Central memory CD4-positive, alpha-beta T cell (primary cell): ENCODE measurements at places on chromosomes 7 and 10.

- no peak for DNase-seq
Observed at GRCh38 chr10:30538086-30538485, 91.5 kb downstream of the LYZL2 start.

- no peak for DNase-seq
Observed at GRCh38 chr10:44195112-44196007, 189.5 kb downstream of the CXCL12 start.

- DNase-seq, result no peak
Observed at GRCh38 chr7:46675456-46675855, 754.4 kb upstream of the IGFBP3 start.

- no peak for DNase-seq
Observed at GRCh38 chr7:140771826-140772225, 75.3 kb downstream of the NDUFB2 start.

DNA sequence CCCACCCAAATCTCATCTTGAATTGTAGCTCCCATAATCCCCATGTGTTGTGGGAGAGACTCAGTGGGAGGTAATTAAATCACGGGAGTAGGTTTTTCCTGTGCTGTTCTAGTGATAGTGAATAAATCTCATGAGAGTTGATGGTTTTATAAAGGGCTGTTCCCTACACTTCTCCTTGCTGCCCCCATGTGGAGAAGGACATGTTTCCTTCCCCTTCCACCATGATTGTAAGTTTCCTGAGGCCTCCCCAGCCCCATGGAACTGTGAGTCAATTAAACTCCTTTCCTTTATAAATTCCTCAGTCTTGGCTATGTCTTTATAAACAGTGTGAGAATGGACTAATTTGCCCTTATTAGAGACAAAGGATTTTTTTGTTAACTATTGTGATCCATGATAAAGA, 48.5 kb upstream of the MKX start:
- DNase-seq, result no peak

DNA sequence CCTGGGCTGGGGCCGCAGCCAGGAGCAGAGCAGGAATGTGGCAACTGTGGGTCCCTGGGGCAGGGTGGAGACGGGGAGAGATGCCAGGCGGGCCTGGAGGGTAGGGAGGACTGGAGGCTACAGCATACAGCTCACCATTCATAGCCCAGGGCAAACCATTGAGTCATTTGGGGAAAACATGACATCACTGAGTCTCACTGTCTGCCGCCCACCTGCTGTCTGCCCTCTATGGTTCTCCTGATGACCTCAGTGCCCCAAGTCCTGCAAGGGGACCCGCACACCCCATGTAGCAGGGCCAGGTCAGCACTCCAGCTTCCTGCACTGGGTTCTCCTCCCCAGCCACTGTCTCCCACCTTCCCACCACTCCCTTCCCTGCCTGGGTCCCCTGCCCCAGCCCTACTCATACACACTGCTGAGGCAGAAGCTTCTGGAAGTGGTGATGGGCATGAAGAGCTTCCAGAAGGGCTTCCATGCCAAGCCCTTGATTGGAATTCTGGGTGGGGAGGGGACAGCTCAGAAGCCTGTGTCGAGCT, 10.4 kb downstream of the CHST3 start:
- DNase-seq, result no peak

DNA sequence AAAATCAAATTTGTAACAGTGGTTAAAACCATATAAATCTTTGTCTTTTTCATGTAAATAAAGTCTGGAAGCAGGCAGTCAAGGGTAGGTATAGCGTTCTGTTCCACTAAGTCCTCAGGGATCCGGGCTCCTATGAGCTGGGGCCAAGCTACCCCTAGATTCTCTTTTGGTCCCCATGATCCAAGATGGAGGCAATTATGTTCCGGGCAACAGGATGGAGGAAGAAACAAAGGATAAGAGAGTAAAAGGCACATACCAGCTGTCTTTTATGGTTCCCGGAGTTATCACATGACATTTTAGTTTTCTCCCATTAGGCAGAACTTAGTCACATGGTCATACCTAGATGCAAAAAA, 224.4 kb upstream of the NFE2L3 start:
- DNase-seq, result no peak

GRCh38 chr7:43942250-43942649, 16.0 kb downstream of the UBE2D4 start:
- DNase-seq, result no peak
